NCI-H510A treated with DMSO at 0.1 percent for 48 hours (cell line): ENCODE measurements at places on chromosomes 3 and 15.

DNA sequence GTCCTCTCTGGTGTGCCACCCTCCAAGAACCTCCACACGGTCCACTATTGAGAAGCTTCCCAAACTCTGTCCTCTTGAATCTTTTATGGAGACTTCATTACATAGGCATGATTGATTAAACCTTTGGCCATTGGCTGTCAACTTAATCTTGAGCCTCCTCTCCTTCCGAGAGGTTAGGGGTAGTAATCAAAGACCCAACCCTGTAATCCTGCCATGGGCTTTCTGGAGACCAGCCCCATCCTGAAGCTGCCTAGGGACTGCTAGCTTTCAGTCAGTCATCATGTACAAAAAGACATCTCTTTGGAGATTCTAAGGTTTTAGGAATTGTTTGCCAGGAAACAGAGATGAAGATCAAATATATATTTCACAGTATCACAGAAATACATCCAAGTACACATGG lies 37.0 kb downstream of the APH1B start:
- DNase-seq, result no peak

GRCh38 chr3:151171145-151171757 lies 31.8 kb downstream of the GPR171 start:
- no peak for DNase-seq

- no peak for DNase-seq
These were observed 45.5 kb downstream of the SYN2 start for GRCh38 chr3:12049675-12050074.

DNA sequence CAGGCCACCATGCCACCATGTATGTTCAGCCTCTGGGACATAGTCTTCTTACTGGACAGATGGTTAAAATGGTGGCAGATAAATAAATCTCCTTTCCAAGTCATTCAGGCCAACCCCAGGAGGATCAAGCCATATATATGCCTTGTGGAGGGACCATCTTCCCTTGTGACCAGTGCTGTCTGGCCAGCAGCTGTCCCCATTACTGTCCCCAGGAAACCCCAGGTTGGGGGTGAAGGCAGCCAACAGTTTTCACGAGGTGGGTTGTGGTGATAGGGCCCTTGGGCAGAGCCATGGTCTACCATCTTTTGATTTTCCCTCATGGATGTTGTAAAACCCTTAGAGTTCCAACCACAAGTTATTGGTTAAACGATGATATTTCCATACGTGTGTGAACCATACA lies 48.7 kb upstream of the PCSK6 start:
- DNase-seq, result no peak

DNA sequence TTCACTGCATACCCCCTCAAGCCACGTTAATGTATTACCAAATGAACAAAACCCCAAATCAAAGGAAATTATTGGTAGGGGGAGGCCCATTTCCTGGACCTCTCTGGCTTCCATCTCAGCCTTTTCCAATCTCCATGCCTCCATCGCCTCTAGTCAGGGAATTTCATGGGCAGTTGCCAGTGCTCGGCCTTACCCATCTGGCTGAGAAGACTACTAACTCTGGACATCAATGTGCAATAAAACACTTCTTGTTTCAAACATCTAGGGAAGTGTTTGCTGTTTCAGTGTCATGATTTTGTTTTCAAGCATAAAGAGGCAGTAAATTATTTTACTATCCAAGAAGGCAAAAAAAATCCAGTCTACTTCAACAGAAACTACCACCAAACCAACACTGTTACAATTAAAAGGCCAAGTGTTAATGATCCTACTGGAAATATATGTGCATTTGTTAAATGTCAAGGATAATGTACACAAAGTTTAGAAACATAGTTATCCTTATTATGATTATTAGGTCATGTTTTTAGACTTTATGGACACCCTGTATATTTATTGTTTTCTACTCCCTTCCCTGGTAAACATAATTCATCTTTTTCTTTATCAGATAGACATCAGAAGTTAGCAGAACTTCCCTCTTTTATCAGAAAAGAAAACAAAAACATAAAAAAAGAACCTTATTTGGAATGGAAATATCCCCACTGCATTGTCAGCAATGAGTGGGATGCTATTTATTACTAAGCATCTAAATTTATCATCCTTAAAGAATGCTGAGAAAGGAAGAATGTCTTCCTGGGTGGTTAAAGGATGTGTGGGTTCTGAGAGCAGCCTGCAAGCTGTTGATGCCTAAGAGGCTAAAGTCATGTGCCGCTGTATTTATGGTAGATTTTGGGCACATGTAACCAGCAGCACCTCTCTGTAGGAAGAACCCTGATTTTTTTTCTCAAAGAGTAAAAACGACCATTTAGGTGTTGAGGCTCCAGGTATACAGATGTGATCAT lies 15.2 kb downstream of the LDHAL6B start:
- no peak for DNase-seq
